Activated T-cell treated with anti-CD3 and anti-CD28 coated beads for 4 hours (primary cell): ENCODE measurements at places on chromosomes 16 and 17.
A peak's percentile ranks its signal among the peaks of the same experiment; 100 is the strongest.

DNA sequence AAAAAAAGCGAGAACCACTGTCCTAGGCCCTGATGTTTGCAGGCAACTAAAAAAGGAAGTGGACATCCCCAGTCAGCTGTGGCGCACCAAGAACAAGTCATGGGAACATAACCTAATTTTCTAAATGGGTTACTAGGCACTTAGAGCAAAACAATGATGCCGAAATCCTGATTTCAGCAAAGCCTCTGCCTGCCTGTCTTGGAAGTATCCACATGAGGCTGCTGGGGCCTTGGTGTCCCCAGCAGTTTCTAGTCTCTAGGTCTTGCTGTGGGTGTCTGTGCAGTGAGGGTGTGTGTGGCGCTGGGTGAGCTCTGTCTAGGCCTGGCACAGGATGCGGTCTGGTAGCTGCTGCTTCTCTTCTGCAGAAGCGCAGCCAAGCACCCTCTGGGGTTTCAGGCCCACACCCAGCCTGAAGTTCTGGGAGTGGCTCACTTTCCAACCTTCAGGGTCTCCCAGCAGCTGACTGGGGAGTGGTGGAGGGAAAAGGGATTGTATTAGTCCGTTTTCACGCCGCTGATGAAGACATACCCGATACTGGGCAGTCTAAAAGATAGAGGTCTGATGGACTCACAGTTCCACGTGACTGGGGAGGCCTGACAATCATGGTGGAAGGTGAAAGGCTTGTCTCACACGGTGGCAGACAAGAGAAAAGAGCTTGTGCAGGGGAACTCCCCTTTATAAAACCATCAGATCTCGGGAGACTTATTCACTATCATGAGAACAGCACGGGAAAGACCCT, 21.1 kb downstream of the STH start:
- DNase-seq: peak; percentile 21

DNA sequence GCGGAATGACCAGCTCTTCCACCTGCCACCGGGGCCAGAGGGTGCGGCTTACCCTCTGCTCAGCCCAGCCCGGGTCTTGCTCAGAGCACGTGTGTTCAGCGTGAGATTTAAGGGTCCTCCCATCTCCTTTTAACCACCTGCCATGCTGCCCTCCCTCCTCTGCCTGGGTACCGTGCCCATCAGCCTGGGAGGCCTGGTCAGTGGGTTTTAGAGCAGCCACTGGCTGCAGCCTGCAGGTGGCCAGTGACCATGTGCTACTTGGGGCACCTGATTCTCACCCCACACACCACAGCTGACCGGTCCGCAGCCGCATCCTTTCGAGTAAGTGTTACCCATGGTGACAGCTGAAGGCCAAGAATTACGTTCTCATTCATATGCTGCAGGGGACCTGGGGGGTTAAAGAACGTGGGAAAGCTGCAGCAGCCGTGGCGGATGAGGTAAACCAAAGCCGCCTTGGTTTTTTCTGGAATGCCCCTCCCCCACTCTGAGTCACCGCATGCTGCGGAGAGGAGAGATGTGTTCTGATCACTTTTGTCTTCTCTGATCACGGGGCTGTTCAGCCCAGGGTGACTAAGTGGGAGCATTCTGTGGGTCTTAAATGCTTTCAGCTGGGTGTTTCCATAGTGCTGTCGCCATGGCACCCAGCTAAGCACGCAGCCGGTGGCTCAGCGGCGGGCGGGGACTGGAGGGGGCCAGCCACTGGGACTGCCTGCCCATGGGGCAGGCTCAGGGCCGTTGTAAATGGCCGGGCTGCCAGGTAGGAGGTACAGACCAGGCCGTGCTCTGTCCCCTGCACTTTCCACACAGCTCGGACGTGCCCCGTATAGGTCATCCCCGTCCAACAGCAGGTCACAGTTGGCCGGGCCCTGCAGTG, 59.8 kb downstream of the BAIAP2 start:
- DNase-seq: peak; percentile 85

GRCh38 chr17:49224198-49224996, 6.2 kb downstream of the PHOSPHO1 start:
- DNase-seq: no peak

GRCh38 chr17:78637643-78638420, 60.6 kb upstream of the DNAH17 start:
- DNase-seq: no peak

DNA sequence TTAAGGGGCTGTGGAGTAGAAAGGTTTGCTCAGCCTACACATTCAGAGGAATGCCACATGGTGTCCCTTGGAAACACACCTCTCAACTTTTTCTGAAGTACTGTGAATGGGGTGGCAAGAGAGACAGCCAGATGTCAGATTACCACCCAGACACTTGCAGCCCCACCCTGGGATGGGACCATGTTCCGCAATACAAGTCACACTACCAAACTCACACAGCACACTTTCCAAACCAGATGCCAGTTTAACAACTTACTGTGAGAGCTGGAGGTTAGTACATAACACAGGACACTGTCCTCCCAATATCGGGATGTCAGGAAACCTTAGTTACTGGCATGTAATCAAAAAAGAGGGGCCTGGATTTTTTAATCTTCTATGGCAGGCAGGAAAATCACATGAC, 7.9 kb downstream of the USP7 start:
- no peak for DNase-seq

- DNase-seq: no peak
These were observed 409.6 kb upstream of the MAF start for GRCh38 chr16:80009971-80010659.

GRCh38 chr17:35082073-35082657, 18.7 kb upstream of the RFFL start:
- DNase-seq: no peak

- DNase-seq: no peak
These were observed 29.9 kb downstream of the MAP3K3 start for GRCh38 chr17:63652106-63652505.

GRCh38 chr17:81923302-81924260, 4.0 kb downstream of the MAFG start:
- no peak for DNase-seq

DNA sequence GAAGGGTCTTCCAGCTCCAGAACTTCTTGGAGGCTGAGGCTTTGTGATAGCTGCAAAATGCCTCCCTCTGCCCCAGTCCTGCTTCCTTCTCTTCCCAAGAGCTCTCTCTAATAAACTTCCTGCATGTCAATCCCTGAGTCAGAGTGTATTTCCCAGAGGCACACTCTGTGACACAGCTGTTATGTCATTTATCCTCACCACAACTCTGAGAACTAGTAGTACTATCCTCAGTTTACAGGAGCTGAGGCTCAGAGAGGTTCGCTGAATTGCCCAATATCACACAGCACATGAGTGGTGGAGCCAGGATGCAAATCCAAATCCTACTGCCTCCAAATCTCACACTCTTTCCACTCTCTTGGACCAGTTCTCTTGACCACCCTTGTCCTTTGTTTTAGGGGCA, 20.0 kb downstream of the UNC45B start:
- DNase-seq: no peak

- peak; percentile 12 for DNase-seq
These were observed 126.6 kb downstream of the ANKRD11 start for GRCh38 chr16:89363621-89364393.

DNA sequence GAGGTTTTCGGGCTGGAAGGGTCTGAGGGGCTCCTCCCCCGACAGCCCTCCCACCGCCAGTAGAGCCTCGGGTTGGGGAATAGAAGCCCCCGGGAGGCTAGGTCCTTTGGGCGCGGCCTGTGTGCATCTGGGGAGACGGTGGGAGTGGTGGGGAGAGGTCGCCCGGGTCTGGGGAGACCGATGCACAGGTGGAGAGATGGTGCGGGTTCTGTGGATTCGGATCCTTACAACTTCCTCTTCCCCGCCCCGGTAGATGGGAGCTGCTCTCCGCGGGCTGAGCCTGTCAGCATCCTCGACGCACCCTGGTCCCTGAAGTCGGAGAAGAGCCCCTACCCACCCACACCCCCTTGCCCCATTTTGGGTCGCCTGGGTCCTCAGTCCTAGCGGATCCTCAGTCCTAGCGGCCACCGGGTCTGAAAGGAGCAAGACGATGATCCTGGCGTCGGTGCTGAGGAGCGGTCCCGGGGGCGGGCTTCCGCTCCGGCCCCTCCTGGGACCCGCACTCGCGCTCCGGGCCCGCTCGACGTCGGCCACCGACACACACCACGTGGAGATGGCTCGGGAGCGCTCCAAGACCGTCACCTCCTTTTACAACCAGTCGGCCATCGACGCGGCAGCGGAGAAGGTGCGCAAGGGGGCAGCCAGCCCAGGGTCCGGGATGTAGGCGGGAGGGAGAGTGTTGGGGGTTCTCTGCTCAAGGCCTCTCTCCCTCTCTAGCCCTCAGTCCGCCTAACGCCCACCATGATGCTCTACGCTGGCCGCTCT, 790 bp downstream of the BCKDK start:
- no peak for DNase-seq

GRCh38 chr17:81440051-81440471, 44.8 kb downstream of the BAHCC1 start:
- DNase-seq: no peak

DNA sequence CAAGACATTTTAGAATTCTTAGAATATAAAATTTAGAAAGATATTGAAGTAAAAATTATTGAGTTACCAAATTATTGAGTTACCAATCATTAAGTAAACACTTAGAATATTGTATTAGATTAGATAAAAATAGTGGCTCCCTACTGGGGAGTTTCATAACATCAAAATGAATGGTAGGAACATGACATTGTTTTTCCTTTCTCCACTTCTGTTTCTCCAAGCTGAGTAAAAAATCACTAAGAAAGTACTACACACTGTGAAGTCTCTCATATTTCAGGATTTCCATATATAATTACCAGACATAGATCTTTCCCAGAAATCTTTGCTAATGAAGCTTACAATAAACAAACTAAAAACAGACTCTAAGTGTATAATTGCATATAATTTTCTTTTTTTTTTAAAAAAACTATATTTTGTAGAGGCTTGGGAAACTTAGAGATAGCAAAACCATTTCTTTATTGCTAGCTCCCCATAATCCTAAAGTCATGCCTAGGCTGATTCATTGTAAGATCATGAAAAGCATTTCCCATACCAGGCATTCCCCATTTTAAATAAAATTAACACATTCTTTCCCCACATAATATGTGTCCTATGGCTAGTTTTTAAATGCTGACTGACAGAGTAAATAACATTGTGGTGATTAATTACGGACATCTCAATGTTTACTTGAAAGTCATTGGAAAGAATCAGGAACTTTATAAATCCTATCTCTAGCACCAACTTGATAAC, 1408.7 kb upstream of the GOT2 start:
- no peak for DNase-seq
